NCI-H2171 (cell line): ENCODE measurements at places on chromosomes 7 and 10.

DNA sequence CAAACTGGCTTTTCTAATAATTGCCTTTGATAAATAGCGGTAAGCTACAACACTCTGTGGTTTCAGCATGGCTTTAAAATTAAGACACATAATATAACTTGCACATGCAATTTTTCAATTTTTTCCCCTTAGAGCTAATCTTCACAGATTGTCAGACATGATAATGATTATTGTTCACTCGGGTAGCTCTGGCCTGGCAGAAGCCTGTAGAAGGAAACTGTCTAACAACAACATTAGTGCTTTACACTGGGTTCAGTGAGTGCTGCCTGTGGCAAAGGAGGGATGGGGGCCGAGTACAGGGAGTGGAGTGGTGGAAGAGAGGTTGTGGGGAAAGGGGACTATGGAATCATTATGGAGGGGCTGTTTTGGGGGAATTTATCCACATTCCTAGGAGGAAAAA, 67.2 kb upstream of the AUTS2 start:
- DNase-seq = no peak

DNA sequence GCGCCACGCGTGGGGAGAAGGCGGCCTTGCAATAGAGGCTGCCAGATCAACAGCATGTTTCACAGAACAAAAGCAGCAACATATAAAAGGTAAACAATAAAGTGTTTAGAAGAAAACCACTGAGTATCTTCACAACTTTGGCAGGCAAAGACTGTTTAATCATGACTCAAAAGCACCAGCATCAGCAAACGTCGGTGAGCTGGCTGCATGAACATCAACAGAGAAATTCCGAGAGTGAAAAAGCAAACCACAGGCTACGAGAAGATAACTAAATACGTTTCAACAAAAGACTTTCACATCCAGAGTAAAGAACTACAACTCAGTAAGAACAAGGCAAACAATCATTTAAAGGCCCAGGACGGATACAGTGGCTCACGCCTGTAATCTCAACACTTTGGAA, 172.0 kb downstream of the MAD1L1 start:
- DNase-seq = no peak

GRCh38 chr10:130495891-130496636, 359.9 kb downstream of the GLRX3 start:
- no peak for DNase-seq

GRCh38 chr7:9937944-9938631, 1035.6 kb upstream of the PHF14 start:
- DNase-seq = no peak

- DNase-seq = no peak
Measured at GRCh38 chr10:96482815-96483588, 30.7 kb downstream of the TLL2 start.

DNA sequence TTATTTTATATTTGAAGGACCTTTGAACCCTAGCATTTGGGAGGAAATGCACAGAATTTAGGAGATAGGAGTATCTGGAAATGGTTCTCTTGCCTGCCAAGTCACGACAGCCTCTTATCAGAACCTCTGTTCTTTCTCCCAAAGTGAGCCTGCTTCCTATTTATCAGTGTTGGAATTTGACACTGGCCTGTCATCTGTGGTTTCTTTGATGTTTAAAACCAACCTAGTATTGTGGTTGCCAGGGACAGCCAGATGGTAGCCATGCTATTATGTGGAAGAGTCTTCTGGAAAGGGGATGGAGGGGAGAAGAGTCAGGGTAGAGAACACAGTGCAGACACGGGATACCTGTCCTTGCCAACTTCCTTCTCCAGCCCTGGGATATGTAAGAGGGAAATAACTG, 21.1 kb downstream of the ZNF282 start:
- no peak for DNase-seq

GRCh38 chr7:17212188-17212587, 86.3 kb upstream of the AHR start:
- DNase-seq = no peak

DNA sequence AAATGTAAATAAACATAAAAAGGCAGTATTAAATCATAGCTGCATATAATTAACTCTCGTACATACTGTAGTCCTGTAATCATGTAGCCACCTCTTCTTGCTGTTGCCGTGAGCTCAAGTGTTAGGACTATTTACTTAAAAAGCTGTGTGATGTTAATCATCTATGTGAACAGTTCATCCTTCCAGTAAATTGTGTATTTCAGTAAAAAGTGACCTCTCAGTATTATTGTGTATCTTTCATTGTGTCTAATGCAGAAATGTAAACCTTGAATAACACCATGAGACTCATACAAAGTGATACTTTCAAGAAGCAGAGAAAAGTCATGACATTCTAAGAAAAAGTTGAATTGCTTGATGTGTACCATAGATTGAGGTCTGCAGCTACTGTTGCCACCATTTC, 38.0 kb downstream of the ADD3 start:
- no peak for DNase-seq

GRCh38 chr10:124414076-124414475, 4.6 kb downstream of the OAT start:
- no peak for DNase-seq

GRCh38 chr10:88409236-88409635, 173.9 kb downstream of the RNLS start:
- DNase-seq = no peak

DNA sequence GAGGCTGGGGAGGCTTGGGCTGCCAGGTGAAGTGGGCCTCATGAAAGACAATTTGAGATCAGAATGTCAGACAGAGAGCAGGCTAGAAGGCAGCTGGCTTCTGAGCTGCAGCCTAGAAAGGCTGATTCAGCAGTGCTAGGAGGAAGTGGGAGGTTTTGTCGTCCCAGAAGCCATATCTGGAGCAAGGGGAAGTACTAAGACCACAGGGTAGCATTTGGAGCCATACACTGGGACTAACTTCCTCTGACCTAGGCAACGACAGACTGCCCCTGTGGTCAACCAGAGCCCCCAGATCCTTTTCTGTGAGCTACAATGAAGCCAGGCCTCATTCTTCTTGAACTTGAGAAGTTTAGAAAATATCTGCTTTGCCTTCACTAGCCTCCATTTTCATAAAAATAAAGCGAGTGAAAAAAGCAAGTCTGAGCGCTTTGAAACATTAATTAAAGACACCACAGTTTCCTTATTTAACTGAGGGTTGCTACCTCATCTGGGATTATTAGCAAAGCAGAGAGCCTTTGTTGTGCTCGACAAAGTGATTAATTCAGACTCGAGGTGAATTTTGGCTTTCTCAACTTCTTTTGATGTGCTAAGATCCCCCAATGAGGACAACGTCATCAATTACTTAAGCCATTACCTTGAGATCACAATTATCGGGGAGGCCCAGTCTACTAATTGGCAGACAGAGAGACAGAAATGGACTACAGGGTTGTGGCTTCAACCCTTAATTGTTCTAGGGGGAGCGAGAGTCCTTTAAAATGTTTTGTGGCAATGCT, 26.6 kb downstream of the TBXAS1 start:
- DNase-seq = no peak

DNA sequence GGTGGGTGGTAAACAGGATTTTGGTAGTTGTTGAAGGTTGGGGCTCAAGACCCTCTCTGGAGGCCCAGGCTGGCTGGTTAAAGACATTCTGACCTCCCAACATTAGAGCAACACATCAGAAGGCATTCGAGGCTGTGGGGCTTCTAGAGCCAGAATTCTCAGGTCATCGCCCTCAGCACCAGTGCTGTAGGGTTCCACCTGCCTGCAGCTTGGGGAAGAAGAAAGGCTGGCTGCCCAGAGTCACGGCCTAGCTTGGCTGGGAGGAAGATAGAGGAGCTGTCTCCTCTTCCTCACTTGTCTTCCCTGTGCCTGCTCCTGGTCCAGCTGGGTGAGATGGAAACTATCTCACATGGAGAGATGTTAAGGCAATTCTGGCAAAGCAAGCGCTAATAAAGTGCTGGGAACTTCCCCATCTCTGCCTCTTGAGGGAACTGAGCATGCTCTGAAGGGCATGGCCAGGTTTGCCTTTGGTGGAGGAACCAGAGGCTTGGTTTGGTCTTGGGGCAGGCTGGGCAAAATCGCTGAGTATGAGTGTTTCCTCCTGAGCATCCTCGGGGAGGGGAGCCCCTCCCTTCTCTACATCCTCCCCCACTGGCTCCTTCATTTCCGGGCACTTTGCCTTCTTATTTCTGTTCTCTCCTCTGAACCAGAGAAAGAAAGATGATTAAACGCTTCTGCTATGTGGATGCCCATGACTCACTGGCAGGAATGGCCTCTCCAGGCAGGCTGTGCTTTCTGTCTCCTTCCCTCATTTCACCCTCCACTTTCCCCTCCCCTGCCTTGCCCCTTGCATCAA, 509.0 kb upstream of the PODXL start:
- no peak for DNase-seq

DNA sequence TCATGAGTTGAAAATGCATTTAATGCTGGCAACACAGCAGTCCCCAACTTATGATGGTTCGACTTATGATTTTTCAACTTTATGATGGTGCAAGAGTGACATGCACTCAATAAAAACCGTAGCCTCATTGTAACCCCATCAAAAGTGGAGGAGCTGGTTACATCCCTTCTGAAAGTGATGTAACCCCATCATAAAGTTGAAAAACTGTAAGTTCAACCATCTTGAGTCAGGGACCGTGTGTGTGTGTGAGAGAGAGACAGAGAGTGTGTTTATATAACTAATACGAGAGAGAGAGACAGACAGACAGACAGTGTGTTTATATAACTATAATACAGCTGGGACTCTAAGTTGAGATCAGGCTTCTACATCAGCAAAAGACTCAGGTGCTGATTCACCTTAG, 21.0 kb downstream of the ANXA11 start:
- DNase-seq = no peak

GRCh38 chr7:78768859-78769258, 684.6 kb downstream of the MAGI2 start:
- DNase-seq = no peak

- no peak for DNase-seq
Measured at GRCh38 chr10:11194859-11195586, 177.4 kb downstream of the CELF2 start.

DNA sequence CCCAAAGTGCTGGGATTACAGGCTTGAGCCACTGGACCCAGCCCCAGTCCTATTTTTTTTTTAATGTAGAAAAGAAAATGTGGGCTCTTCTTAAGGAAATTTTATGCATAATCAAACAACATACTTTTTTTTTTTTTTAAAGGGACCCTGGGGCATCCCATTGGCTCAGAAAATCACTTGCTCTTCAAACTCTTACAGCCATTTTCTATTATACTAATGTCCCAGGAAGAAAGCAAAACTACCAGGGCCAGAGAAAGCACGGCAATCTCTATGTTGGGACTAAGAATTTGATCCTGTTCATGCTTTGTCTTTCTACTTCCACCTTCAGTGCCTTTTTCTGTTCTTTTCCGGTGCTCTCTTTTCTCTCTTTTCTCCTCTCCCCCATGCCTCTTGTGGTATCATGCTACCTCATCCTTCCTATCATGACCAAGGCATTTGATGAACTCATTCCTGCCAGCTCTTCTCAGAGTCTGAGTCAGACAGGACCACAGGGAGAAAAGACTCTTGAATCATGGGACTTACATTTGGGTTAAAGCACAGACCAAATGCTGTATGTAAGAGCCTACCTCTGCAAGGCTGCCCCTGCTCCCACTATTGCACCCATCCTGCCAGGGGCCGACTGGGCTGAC, 76.4 kb upstream of the CCNY start:
- DNase-seq = no peak

- DNase-seq = no peak
Measured at GRCh38 chr10:33332183-33333065, 2.0 kb downstream of the NRP1 start.

DNA sequence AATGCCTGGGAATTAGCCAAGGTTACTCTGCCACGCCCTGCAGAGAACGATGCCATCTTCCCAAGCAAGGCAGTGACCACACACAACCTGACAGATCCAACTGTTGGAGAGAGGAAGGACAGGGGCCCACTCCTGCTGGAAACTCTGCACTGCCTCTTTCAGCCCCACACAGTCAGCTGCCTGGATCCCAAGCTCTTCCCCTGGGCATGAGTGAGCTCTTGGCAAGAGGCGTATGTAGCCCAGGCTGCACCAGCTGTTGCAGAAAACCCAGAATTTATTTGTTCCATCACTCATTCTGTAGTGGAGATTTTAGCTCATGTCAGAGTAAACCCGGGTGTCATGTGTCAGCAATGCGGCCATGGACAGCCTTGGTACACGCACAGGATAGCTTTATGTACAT, 135.1 kb upstream of the TRIM24 start:
- DNase-seq = peak; percentile 47

DNA sequence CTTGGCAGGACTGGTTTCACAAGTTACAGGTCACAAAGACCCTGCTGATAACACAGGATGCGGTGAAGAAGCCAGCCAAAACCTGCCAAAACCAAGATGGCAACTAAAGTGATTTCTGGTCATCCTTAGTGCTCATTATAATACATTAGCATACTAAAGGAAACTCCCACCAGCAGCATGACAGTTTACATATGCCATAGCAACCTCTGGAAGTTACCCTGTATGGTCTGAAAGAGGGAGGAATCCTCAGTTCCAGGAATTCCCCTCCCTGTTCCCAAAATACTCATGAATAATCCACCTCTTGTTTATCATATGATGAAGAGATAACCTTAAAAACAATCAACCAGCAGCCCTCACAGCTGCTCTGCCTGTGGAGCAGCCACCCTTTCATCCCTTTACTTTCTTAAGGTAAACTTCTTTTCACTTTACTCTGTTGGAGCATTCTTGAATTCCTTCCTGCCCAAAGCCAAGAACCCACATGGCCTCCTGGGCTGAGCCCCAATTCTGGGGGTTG, 21.9 kb downstream of the DPY19L1 start:
- DNase-seq = no peak

- no peak for DNase-seq
Measured at GRCh38 chr10:113752553-113752952, 1.1 kb downstream of the PLEKHS1 start.

GRCh38 chr7:71633551-71634008, 501.6 kb downstream of the GALNT17 start:
- DNase-seq = peak; percentile 24

DNA sequence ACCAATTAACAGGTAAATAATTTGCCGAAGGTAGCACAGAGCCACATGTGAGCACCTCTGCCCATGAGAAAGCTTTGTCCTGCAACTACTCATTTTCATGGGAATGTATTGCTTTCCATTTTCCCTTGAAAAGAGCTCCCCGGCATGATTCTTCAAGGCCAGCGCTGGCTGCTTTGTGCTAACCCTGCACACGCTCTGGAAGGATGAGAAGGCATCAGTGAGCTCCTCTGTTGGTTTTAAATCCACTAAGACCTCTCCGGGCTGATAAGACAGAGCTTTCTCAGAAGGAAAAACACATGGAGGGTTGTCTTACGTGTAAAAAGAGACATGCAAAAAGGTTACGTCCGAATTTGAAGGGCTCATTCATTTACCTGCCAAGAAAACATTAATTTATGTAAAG, 553.9 kb upstream of the MKI67 start:
- no peak for DNase-seq
